ENCODE measurements at places on chromosomes 3 and 15. TPM values are rescaled to one million over a fixed set of nuclear protein-coding genes. Genes with fewer than 3 reads are reported as not detected.

ADAMTS7 gene
- 10.6 TPM for total RNA-seq

SPINK8 gene
- not detected for total RNA-seq

PIK3R4 gene
- total RNA-seq, result 29.3 TPM

CCR1 gene
- not detected for total RNA-seq

ERICH6 gene
- 0.48 TPM for total RNA-seq

GOLGA8M gene
- 0.26 TPM for total RNA-seq

RPL4 gene
- 5,333 TPM for total RNA-seq

IL20RB gene
- 1.8 TPM for total RNA-seq

HGD gene
- 0.13 TPM for total RNA-seq

AHSG gene
- not detected for total RNA-seq
